ENCODE measurements at places on chromosomes 3 and 15.

- no peak for DNase-seq
These were observed 35.0 kb upstream of the COLQ start for GRCh38 chr3:15556512-15556911.

- no peak for DNase-seq
These were observed 1.1 kb upstream of the PARP15 start for GRCh38 chr3:122576174-122576940.

GRCh38 chr15:63473749-63473998 is 30.7 kb upstream of the USP3 start:
- DNase-seq, result no peak

DNA sequence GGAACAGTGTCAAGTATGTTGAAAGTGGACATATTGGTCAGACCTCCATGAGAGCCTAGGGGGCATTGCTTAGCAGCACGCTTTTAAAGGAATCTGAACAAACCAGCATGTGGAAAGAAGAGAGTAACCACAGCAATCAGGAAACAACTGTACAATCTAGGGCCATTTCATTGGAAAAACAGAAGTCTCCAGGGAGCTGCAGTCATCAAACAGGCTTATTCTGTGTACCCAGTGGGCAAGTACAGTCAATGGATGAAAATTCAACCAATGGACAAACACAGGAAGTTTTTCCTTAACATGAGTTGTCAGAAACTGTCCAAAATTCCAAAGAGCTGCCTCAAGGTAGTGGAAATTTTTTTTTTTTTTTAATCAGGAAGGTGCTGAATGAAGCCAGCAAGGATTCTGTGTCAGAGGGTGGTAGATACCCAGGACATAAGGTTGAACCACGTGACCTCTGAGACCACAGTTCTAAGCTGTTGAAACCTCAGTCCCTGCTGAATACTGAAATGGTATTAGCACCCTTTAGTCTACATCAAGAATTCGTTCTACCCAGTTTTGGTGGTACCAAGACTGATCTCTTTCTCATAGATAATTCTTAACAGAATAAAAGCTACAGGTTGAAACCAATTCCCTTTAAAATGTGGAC is 4.4 kb upstream of the DLG1 start:
- no peak for DNase-seq

DNA sequence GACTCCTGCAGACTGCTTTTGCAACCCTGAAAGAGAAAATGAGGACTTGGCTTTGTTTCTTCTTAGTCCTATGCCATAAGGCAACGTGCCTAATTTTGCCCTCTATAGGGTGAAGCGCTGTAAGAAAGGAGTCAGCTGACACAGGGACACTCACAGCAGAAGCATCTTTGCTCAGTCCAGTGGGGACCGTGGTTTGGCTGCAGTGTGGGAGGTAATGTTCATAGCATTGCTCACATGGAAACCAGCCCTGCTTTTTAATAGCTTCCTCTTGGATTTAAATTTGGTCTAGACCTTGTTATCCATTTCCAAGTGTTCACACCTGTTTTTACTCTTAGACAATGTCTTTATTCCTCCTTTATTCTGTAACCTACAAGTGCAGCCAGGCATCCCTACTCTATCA is 1032.1 kb downstream of the NTRK3 start:
- DNase-seq, result no peak

Measured in DMS53 (cell line).